ENCODE measurements at places on chromosomes 12 and 14.

GRCh38 chr14:77240336-77240915 lies 30.6 kb downstream of the NGB start:
- H3K4me1 ChIP-seq, result no peaks in the 10 kb centered on the region
- H3K27me3 ChIP-seq, result no peaks in the 10 kb centered on the region
- no peaks in the 10 kb centered on the region for H3K36me3 ChIP-seq

- H3K36me3 ChIP-seq, result peaks cover 4% of the 10 kb centered on the region
- peak overlapping the region; percentile 57 for H3K27ac ChIP-seq
- no peaks in the 10 kb centered on the region for H3K27me3 ChIP-seq
These were observed 1.3 kb downstream of the ZC3H10 start for GRCh38 chr12:56119361-56119796.

DNA sequence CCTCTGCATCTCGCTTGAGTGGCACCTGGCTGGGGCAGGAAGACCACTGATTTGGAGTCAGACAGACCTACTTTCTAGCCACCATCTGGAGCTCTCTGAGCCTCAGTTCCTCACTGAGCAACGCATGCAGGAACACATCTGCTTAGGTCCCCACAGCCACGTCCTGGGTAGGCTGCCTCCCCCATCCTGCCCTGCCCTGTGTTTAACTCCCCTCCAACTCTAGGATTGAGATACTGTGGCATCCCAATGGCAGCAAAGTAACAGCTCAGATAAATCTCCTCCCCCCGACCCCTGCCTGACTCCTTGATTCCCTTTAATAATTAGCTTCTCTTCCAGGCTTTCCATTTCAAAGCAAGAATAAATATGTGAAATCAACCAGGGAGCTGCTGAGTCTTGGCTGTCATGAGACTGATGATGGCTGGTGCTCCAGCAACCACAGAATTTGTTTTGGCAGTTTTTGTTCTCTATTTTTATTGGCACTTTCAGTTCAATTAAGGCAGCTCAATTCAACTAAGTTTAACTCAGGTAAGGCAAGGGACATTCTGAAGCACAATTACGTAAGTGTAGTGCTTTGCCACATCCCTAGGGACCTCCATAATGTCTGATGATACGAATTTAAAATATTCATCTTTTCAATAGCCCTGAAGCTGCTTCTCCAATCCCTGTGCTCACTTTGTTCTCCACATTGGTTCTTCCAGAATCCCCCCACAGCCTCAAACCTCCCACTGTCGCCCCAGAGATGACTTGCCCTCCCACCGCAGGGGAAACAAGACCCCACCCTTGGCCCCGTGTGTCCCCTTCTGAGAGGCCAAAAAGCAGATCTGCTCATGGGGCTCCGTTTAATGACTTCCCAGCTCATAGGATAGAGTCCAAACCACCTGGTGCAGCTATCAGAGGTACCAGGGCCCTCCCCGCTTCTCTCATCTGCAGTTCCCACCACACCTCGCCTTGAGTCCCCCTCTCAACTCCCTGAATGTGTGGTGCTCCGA lies 58.2 kb downstream of the ESR2 start:
- H3K27me3 ChIP-seq, result no peaks in the 10 kb centered on the region
- H3K36me3 ChIP-seq, result no peaks in the 10 kb centered on the region
- H3K4me3 ChIP-seq, result no peak overlapping the region
- no peak overlapping the region for H3K27ac ChIP-seq
- no peak for DNase-seq
- H3K4me1 ChIP-seq, result peaks cover 37% of the 10 kb centered on the region

- peak; percentile 35 for DNase-seq
- no peaks in the 10 kb centered on the region for H3K27me3 ChIP-seq
- no peaks in the 10 kb centered on the region for H3K36me3 ChIP-seq
- H3K4me1 ChIP-seq, result peaks cover 27% of the 10 kb centered on the region
These were observed 53.9 kb upstream of the NUDT4 start for GRCh38 chr12:93323625-93324329.

- no peaks in the 10 kb centered on the region for H3K4me1 ChIP-seq
These were observed 19.3 kb upstream of the TUBA1A start for GRCh38 chr12:49208146-49208545.

GRCh38 chr12:20497707-20498106 lies 129.4 kb downstream of the PDE3A start:
- H3K4me1 ChIP-seq, result peaks cover 3% of the 10 kb centered on the region
- H3K36me3 ChIP-seq, result no peaks in the 10 kb centered on the region
- no peak for DNase-seq

- H3K27me3 ChIP-seq, result no peaks in the 10 kb centered on the region
- H3K4me3 ChIP-seq, result no peak overlapping the region
- DNase-seq, result no peak
- no peak overlapping the region for H3K27ac ChIP-seq
- H3K36me3 ChIP-seq, result no peaks in the 10 kb centered on the region
These were observed 38.2 kb upstream of the GSG1 start for GRCh38 chr12:13141686-13142085.

DNA sequence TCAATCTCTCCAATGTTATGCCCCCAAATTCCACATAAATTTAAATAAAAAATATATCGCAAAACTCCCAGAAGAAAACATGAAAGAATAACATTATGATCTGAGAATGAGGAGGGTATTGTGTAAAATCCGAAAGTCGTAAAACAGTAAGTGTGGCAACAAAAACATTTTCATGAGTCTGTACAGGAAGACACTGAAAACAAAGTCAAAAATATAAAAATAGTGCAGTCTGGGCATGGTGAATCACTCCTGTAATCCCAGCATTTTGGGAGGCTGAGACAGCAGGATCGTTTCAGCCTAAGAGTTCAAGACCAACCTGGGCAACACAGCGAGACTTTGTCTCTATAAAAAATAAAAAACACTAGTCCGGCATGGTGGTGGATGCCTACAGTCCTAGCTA lies 57.1 kb downstream of the SPTLC2 start:
- no peaks in the 10 kb centered on the region for H3K27me3 ChIP-seq
- DNase-seq, result no peak
- no peak overlapping the region for H3K27ac ChIP-seq
- H3K4me3 ChIP-seq, result no peak overlapping the region
- peaks cover 56% of the 10 kb centered on the region for H3K36me3 ChIP-seq
- peaks cover 11% of the 10 kb centered on the region for H3K4me1 ChIP-seq

DNA sequence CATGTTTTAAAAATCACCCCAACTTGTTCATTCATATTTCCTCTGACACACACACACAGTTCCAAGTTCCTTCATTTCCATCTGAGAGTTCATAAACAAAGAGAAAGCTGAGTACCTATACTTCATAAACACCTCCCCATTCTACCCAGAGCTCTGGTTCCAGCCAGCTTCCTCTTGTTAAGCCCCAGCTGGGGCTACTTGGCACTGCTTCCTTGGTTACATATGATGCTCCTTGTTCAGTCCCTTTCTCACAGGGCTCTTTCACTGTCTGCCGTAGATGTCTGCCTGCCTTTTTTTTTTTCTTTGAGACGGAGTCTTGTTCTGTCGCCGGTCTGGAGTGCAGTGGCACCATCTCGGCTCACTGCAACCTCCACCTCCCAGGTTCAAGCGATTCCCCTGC lies 77.5 kb downstream of the COX16 start:
- H3K36me3 ChIP-seq, result no peaks in the 10 kb centered on the region
- DNase-seq, result no peak
- peaks cover 76% of the 10 kb centered on the region for H3K27me3 ChIP-seq
- H3K4me3 ChIP-seq, result no peak overlapping the region

- H3K36me3 ChIP-seq, result no peaks in the 10 kb centered on the region
- peak; percentile 40 for DNase-seq
- H3K27ac ChIP-seq, result no peak overlapping the region
- H3K4me3 ChIP-seq, result no peak overlapping the region
- H3K4me1 ChIP-seq, result peaks cover 7% of the 10 kb centered on the region
- peaks cover 22% of the 10 kb centered on the region for H3K27me3 ChIP-seq
These were observed 135.8 kb downstream of the SLC8A3 start for GRCh38 chr14:70052990-70053389.

DNA sequence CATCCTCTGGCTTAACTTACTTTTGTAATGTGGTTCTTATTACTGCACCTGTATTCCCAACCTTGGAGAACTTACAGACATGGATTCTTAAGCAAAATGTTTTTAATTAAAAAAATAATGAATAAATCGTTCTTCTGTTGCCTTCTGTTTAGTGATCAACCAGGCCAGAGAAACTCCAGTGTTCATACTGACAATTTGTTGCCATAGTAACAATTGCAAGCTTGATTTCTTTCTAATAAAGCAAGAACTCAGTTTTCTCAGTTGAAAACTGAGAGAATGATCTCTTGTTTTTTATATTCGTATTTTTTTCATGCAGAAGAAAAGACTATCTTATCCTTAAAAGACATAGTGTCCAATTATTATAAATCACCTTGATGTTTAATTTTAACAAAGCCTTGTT lies 106.5 kb upstream of the LMNTD1 start:
- no peak overlapping the region for H3K27ac ChIP-seq
- H3K36me3 ChIP-seq, result no peaks in the 10 kb centered on the region
- DNase-seq, result no peak
- no peak overlapping the region for H3K4me3 ChIP-seq
- H3K27me3 ChIP-seq, result no peaks in the 10 kb centered on the region

DNA sequence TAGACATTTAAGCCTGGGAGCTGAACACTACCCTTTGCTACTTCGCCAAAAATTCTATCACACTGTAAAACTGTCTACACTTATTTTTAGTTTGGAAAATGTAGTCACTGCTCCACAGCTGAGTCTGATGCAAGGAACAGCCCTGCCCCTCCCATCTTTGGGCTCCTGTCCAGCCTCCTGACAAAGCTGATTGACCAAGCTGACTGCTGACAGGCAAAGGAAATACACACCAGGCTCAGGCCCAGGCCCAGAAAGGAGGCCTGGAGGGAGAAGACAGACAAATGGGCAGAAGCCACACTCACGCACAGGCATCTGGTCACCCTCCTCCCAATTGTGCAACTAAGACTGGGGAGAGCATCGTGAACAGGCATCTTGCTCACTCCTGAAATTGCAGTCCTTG lies 55.3 kb downstream of the ISCA2 start:
- no peak overlapping the region for H3K27ac ChIP-seq
- no peaks in the 10 kb centered on the region for H3K27me3 ChIP-seq
- H3K36me3 ChIP-seq, result no peaks in the 10 kb centered on the region
- peak; percentile 38 for DNase-seq
- no peak overlapping the region for H3K4me3 ChIP-seq

DNA sequence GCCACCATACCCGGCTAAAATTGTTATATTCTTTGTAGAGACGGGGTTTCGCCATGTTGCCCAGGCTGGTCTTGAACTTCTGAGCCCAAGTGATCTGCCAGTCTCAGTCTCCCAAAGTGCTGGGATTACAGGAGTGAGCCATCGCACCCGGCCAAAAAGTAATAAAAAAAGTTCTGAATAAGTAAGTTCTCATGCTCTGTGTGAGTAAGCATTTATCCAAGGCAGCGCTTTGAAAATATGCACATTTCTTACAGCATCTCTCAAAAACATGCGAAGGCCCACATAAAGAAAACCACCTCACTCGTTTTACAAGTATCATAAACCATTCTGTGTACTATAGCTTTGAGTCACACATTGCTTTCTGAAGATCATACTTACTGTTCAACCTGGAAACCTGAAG lies 8.6 kb downstream of the GIT2 start:
- H3K36me3 ChIP-seq, result peaks cover 36% of the 10 kb centered on the region
- peak; percentile 72 for DNase-seq
- peaks cover 4% of the 10 kb centered on the region for H3K4me1 ChIP-seq
- H3K27me3 ChIP-seq, result no peaks in the 10 kb centered on the region

- H3K27ac ChIP-seq, result no peak overlapping the region
- no peaks in the 10 kb centered on the region for H3K4me1 ChIP-seq
- H3K36me3 ChIP-seq, result no peaks in the 10 kb centered on the region
- H3K4me3 ChIP-seq, result no peak overlapping the region
These were observed 16.7 kb upstream of the IFNG start for GRCh38 chr12:68176257-68176656.

DNA sequence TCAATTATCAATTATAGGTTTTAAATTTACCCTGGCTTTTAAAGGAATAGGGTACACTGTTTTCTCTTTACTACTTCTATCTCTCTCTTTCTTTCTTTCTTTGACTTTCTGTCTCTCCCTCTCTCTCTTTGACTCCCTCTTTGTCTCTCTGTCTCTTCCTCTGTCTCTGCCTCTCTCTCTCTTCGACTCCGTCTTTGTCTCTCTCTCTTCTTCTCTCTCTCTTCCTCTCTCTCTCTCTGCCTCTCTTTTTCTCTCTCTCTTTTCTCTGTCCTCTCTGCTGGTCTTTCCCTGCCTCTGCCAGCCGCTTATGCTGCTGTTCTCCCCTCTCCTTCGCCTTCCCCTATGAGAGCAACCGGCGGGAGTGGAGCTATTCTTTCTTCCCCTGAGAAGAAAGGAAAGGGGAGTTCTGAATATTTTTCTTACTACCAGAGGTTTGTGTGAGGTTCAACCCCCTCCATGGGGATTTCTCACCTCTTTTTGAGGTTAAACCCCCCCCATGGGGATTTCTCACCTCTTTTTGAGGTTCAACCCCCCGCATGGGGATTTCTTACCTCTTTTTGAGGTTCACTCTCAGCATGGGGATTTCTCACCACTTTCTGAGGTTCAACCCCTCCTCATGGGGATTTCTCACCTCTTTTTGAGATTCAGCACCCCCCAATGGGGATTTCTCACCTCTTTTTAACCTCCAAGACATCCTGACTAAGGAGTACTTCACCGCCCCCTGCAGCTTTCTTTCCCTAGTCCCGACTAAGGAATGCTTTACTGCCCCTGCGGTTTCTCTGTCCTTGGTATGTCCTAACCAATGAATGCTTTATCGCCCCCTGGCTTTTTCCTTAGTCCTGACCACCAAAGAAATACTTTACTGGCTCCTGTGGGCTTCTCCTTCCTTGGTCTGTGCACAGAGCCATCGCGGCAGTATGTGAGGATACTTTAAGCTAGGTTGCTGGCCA lies 27.4 kb upstream of the DDHD1 start:
- H3K4me1 ChIP-seq, result no peaks in the 10 kb centered on the region
- H3K27me3 ChIP-seq, result no peaks in the 10 kb centered on the region
- no peak overlapping the region for H3K27ac ChIP-seq
- no peak for DNase-seq
- no peaks in the 10 kb centered on the region for H3K36me3 ChIP-seq

GRCh38 chr12:52038447-52038846 lies 12.8 kb upstream of the NR4A1 start:
- H3K27me3 ChIP-seq, result no peaks in the 10 kb centered on the region
- no peaks in the 10 kb centered on the region for H3K36me3 ChIP-seq
- H3K4me1 ChIP-seq, result peaks cover 17% of the 10 kb centered on the region
- no peak for DNase-seq
- H3K27ac ChIP-seq, result no peak overlapping the region

- H3K4me1 ChIP-seq, result no peaks in the 10 kb centered on the region
- H3K36me3 ChIP-seq, result no peaks in the 10 kb centered on the region
- no peak overlapping the region for H3K27ac ChIP-seq
These were observed 11.6 kb upstream of the SRSF5 start for GRCh38 chr14:69755296-69755695.

Measured in PC-3 (cell line).